NCI-H2107 (cell line): ENCODE measurements at places on chromosomes 5 and 9.

GRCh38 chr5:89299998-89300397 is 417.0 kb upstream of the MEF2C start:
- no peak for DNase-seq

- DNase-seq = no peak
These were observed 38.2 kb downstream of the CPEB4 start for GRCh38 chr5:173926359-173926758.

DNA sequence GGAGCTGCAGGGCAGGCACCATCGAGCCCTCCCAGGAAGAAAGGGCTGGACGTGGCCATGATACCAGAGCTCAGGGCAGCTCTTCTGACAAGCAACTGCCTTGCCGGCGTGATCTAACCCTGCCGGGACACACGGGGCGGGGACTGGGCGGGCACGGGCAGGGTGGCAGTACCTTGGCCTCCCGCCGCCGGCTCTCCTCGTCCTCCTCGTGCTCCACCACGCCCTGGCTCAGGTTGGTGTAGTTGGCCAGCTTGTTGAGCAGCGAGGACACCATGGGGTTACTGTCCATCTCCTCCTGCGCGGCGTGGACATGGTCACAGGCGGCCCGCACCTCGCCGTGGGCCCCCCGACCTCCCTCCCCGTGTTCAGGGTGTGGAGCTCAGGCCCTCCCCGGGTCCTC is 18.5 kb downstream of the SLC12A7 start:
- no peak for DNase-seq

- no peak for DNase-seq
These were observed 137.1 kb upstream of the ZNF618 start for GRCh38 chr9:113738893-113739604.
